ENCODE measurements at places on chromosomes 16 and 17.

DNA sequence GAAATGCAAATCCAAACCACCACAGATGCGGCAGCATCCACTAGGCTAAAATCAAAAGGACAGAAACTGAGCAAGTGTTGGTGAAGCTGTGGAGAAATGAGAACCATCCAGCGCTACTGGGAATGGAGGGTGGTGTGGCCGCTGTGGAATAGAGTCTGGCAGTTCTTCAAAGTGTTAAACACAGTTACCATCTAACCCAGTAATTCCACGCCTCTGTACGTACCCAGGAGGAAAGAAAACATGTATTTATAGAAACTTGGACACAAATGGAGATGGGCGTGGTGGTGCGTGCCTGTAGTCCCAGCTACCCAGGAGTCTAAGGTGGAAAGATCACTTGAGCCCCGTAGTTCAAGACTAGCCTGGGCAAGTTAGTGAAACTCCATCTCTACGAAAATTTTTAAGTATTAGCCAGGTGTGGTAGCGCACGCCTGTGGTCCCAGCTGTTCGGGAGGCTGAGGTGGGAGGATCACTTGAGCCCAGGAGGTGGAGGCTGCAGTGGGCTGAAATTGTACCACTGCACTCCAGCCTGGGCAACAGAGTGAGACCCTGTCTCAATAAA lies 11.6 kb downstream of the SLC25A10 start:
- H3K4me3 ChIP-seq = no peak overlapping the region
- no peak overlapping the region for H3K27ac ChIP-seq
- DNase-seq = no peak
- H3K27me3 ChIP-seq = no peaks in the 10 kb centered on the region

GRCh38 chr16:79293836-79294460 lies 306.6 kb downstream of the MAF start:
- H3K36me3 ChIP-seq = no peaks in the 10 kb centered on the region
- no peaks in the 10 kb centered on the region for H3K27me3 ChIP-seq
- no peak for DNase-seq
- no peak overlapping the region for H3K4me3 ChIP-seq

DNA sequence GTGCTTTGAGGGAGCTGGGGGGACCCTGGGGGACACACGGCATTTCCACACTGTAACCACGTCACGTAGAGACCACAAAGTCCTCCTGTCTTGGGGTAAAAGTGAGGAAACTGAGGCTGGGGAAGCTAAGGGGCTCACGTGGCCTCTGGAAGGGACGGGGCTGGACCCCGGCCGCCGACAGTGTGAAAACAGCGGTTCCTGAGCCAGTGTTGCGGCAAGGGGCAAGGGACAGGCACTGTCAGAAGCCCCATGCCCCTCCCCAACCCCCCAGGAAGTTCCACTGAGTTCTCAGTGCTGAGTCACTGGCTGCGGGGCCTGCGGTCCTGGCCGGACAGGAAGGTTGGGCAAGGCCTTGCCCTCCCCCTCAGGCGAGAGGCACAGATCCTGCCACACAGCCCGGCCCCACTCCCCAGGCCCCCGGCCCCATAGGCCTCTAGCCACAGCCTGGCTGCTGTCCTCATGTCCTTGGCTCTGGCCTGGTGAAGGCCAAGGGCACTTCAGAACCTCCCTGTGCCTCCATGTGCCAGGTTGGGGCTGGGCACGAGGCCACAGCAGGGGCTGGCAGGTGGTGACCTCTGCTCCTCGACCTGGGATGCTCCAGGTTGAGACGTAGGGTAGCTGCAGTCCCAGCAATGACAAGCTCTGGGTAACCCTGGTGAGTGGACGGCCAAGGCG lies 5.0 kb upstream of the CCDC57 start:
- peak overlapping the region; percentile 68 for H3K27ac ChIP-seq
- H3K4me3 ChIP-seq = no peak overlapping the region
- no peak for DNase-seq
- no peaks in the 10 kb centered on the region for H3K36me3 ChIP-seq
- no peaks in the 10 kb centered on the region for H3K27me3 ChIP-seq

DNA sequence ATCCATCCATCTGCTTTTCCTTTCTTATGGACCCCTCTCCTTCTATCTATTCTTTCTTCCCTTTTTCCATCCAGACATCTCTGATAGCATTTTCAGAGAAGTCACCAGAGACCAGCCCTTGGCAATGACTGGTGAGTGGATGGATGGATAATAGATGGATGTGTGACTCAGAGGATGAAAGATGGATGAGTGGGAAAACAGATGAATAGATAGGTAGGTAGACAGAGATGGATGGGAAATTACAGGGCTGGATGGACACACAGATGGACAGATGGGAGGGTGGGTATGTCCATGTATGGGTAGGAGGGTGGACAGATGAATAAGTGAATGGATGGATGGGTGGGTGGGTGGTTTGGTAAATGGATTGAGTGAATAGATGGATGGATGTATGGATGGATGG lies 101.0 kb downstream of the LITAF start:
- H3K27ac ChIP-seq = no peak overlapping the region
- H3K36me3 ChIP-seq = no peaks in the 10 kb centered on the region
- no peak for DNase-seq

Data from right atrium auricular region (tissue), 2 donors.